Activated T-helper 2 cell treated with anti-CD3 and anti-CD28 coated beads, Interferon-gamma antibody, Interleukin-2, Interleukin-4, amounts not matched to agents 10 μg/mL and 5 μg/mL and 100 μg/mL, durations not matched to agents 14 hours and 24 hours and 36 hours (primary cell): ENCODE measurements at places on chromosomes 2 and 18. TPM values are rescaled to one million over a fixed set of nuclear protein-coding genes. Genes with fewer than 3 reads are reported as not detected.

Gene TTR
- total RNA-seq: not detected in 2 replicates

DNA sequence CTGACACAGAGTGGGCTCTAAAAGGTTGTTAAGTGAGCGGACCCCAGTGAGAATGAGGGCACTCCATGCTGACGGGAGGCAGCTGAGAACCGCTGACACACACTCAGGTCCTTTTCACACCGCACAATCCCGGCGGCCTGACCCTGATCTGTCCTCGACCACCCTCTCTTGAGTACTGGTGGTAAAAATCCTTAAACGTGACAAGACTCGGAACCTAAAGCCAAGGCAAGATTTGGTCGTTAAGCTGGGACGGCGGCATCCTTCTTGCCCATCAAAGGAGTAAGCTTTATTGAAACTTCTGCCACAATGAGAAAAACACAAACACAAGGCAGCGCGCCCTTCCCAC, 569 bp downstream of the TMX3 start:
- DNase-seq: no peak

- no peak for DNase-seq
Measured at GRCh38 chr2:218002845-218003180, at the start of gene TNS1. Gene TNS1, minus strand, starts transcription at chr2:218002995. Its CDS starts 123 bp downstream, at chr2:218002872.

DNA sequence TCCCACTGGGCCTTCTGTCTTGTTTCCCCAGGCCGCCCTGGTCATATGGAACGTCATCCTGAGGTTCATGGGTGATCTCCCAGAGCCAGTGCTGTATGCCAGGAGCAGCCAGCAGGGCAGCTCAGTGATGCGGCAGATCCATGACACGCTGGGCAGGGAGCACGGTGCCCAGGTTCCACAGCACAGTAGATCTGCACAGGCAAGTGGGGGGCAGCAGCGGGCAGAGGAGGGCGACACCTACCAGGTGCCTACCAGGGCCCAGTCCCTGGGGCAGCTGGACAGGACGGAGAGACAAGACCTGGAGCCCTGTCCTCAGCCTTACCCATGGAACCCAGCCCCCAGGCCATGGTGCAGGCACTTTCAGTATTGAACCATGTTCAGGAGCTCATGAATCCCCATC, 36.1 kb upstream of the GPR17 start:
- DNase-seq: no peak

DNA sequence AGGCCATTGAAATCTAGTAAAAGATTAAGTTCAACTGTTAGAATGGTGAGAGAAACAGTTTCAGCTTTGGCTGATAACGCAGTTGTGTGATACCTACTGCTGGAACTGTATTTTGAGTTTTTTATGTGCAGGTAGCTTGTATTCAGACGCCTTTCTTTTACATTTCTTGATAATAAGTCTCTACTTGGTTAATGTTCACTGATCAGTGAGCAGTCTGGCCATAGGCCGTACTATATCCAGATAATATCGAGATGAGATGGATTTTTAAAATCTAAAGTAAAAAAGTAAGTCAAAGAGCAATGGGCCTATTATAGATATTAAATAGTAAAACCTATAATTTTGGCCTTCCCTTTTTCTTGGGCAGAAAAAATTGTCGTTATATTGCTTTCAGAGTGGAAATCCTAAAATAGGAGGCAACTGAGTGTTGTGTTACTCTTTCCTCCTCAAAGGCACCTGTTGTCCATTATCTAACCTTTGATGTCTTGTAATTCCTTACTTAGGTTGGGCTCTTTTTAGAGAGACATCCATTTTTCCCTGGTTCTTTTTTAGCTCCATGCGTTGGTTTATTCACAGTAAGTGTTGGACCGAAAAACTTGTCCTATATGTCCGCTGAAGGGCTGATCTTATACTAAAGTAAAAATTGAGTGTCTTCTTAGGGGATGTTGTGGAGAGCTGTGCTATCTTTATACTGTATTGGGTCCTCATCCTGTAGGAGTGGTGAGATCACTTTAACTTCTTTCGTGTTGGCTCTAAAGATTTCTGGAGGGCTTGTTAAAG, 1.7 kb downstream of the EML4 start:
- no peak for DNase-seq

Gene MOB1A
- total RNA-seq: 208 and 215 TPM in 2 replicates

Gene SH3RF3
- 0.64 and 0.78 TPM in 2 replicates for total RNA-seq

Gene LRRTM1
- not detected in 2 replicates for total RNA-seq

- no peak for DNase-seq
Measured at GRCh38 chr2:236805800-236806531, 236.3 kb downstream of the ACKR3 start.

Gene WDR35
- 7.5 and 7.6 TPM in 2 replicates for total RNA-seq

- DNase-seq: no peak
Measured at GRCh38 chr18:39491408-39491807, 1925.8 kb upstream of the CELF4 start.

- DNase-seq: no peak
Measured at GRCh38 chr2:118618279-118618678, 229.2 kb downstream of the EN1 start.

DNA sequence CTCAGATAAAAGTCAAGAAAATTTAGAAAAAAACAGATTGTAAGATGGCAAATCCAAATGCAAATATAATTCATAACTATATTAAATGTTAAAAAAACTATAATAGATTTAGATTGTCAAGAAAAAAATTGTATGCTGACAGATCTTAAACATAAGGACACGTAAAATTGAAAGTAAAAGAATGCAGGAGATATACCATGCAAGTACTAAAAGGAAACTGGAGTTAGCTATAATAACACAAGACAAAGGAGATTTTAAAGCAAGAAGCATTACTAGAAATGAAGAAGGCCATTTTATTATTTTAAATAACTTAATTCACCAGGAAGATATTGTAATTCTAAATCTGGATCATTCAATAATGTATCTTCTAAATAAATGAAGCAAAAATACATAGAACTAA, 48.3 kb downstream of the TTC21B start:
- DNase-seq: no peak

- no peak for DNase-seq
Measured at GRCh38 chr18:71443706-71444480, 1100.2 kb downstream of the CBLN2 start.

DNA sequence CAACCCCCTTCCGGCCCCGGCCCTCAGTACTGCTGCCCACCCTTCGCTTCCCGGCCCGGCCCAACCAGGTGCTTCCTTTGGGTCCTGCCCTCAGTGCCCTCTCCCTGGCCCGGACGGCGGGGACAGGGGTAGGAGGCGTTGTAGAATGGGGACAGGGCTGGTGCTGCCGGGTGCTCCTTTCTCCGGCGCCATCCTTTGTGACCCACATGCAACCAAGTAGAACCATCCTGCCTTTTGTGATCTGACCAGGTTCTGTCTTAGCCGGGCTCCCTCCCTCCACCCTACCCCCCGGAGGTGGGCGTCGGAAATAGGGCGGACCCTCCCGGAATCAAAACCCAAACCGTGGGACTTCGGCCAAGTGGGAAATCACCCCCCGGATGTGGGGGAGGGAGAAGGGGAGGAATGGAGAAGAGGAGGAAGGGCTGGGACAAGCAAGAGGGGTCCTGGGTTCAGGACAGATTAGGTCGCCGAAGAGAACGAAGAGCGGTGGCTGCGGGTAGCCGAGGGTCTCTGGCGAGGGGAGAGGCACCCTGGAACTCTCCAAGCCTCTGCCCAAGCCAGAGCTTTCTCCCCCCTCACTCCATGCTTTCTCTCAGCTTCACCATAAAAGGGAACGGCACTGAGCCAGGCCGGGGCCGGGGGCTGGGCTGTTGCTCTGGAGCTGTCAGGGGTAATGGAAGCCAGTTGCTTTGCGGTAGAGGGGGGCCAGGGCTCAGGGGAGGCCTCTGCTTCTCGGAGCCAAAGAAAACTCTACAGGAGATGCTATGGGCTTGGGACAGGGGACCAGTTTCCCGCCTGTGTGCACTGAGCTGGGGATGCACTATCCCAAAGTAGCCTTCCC, 756 bp upstream of the OST4 start:
- DNase-seq: no peak

DNA sequence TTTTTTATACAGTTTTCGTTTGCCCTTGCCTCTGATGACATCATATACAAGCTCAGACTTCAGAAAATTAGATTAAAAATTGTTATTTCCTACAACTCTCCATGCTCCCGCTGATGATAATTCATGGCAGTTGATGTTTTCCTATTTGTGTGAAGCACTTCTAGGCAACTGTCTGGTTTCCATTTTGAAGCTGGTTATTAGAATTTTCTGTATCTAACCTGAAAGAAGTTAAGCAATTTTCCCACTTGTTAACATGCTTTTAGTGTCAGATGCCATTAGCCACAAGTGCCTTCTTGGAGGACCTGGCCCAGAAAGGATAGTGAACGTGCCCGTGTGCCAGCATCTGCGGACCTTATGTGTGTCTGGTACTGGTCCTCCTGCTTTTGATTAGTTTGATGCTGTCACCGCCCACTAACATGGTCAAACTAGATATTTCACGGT, 347.6 kb upstream of the RAB12 start:
- DNase-seq: no peak

Gene GRP
- not detected in 2 replicates for total RNA-seq

Gene CRYGD
- not detected in 2 replicates for total RNA-seq
